Activated T-cell treated with anti-CD3 and anti-CD28 coated beads, Interleukin-2, amount 50 U/mL, for 72 hours (primary cell): ENCODE measurements at places on chromosomes 11 and 22. TPM values are rescaled to one million over a fixed set of nuclear protein-coding genes. Genes with fewer than 3 reads are reported as not detected.
A peak's percentile ranks its signal among the peaks of the same experiment; 100 is the strongest.

The KLHL35 gene
- 0.93 TPM for total RNA-seq

DNA sequence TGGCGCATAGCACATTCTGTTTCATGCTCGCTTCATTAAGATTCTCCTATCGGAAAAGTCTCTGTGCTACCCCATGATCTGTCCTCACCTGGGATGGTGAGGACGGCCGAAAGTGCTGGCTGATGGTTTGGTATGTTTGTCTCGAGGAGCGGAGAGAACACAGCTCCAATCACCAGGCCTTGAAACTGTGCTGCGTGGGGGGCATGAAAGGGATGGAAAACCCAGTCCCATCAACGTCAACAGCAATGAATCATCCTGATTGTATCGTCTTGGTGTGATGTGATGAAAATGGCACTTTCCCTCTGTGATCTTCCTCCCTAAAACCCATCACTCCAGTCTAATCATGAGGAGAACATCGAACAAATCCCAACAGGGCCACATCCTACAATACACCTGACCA is 8.4 kb downstream of the FXYD6 start:
- peaks cover 8% of the 10 kb centered on the region for H3K4me1 ChIP-seq
- DNase-seq: no peak
- no peak overlapping the region for H3K27ac ChIP-seq
- H3K27me3 ChIP-seq: peaks cover 28% of the 10 kb centered on the region

DNA sequence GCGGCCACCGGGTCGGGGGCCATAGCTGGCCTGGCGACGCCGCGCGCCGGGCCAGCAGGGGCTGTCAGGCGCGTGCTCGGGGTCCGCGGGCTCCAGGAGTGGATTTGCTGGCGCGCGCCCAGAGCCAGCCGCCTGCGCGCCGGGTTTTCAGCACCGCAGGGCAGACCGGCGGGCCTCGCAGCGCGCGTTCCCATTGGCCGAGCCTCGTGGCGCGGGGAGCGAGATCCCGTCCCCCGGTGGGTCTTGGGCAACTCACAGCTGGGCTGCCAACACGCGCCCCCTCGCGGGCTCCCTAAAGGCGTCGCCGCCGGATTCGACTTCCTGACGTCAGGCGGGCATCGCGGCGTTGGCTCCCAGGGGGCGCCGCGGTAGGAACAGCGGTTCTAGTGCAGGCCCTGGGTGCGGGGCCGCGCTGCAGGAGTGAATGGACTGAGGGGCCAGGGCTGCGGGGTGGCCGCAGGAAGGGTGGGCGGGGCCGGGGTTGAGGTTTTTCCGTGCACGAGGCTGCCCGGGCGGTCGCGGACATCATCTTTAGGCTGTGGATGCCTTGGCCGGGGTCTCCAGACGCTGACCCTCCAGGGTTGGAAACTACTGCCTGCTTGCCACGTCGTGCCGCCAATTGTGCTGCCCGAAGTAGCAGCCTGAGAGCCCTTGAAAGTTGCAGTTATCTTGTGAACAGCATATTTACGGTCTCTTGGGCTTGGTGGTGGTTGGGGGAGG is at the start of gene FADS1:
Gene FADS1, minus strand, starts transcription at position 268 of the 720 bp plus-strand sequence. Its CDS starts 74 bp downstream, at position 194.
- DNase-seq: peak; percentile 91
- peaks cover 5% of the 10 kb centered on the region for H3K36me3 ChIP-seq
- H3K27me3 ChIP-seq: peaks cover 6% of the 10 kb centered on the region
- peaks cover 19% of the 10 kb centered on the region for H3K4me1 ChIP-seq
- peak within 1 kb of the TSS; percentile 87 for H3K27ac ChIP-seq
- peak within 1 kb of the TSS; percentile 94 for H3K4me3 ChIP-seq

- H3K4me1 ChIP-seq: no peaks in the 10 kb centered on the region
- H3K27me3 ChIP-seq: peaks cover 12% of the 10 kb centered on the region
These were observed 56.1 kb downstream of the SYN3 start for GRCh38 chr22:33002035-33002434.

- peaks cover 2% of the 10 kb centered on the region for H3K4me1 ChIP-seq
- DNase-seq: no peak
These were observed 15.9 kb downstream of the DKK3 start for GRCh38 chr11:11992257-11993212.
